Hippocampal formation (tissue), 2 donors: ENCODE measurements at places on chromosomes 6 and 20.

DNA sequence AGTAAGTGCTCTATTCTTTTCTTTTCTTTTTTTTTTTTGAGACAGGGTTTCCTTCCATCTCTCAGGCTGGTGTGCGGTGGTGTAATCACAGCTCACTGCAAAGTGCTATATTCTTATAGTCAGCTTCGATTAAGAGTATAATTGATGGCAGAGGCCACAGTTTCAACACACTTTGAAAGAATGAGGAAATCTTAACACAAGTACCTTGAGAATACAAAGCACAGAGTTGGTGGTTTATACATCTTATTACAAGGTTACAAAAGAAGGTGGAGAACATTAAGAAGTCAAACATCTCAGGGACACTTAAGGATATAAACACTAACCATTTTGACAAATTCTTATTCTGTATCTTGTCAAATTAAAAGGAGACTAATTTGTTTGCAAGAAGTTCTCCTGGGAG lies 180.5 kb downstream of the SOD2 start:
- DNase-seq, result no peak

DNA sequence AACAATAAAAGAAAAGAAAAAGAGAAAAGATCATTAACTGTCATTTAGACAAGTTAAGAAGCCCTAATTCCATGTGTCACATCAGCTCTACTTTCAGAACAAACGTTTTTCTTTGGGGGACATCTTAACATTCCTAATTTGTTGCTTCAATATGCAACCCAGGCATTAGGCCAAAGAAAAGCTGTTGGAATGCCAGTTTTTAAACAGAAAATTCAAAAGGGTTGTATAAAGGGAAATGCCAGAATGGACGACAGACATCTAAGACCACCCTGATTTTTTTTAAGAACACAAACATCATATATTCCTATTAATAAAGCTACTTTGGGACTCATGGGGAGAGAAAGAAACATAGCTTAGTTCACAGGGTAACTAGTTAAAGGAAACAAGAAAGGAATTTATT lies 315.0 kb downstream of the GMDS start:
- no peak for DNase-seq

DNA sequence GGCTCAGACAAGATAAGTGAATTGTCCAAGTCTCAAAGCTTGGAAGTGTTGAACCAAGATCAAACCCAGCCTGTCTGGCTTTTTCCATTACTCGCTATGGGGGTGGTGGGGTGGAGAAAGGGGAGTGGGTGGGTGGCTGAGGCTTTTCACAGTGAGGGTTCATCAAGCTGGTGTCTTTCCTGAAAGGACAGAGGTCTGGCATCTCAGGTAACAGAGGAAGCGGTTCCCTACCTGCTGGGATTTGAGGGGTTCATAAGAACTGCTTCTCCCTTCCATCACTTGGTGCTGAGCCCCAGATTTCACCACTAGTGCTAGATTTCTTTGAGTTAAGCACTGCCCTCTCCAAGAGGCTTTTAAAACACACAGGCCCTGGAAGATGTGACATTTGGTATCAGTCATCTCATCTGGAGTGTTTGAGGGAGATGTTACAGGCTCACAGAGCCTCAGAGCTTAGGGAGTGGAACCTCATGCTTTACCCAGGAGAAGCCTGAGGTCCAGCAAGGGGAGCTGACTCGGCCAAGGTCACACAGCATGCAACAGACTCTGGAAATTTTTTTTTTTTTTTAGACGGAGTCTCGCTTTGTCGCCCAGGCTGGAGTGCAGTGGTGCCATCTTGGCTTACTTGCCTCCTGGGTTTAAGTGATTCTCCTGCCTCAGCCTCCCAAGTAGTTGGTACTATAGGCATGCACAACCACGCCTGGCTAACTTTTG lies 6.0 kb upstream of the VEGFA start:
- no peak for DNase-seq

DNA sequence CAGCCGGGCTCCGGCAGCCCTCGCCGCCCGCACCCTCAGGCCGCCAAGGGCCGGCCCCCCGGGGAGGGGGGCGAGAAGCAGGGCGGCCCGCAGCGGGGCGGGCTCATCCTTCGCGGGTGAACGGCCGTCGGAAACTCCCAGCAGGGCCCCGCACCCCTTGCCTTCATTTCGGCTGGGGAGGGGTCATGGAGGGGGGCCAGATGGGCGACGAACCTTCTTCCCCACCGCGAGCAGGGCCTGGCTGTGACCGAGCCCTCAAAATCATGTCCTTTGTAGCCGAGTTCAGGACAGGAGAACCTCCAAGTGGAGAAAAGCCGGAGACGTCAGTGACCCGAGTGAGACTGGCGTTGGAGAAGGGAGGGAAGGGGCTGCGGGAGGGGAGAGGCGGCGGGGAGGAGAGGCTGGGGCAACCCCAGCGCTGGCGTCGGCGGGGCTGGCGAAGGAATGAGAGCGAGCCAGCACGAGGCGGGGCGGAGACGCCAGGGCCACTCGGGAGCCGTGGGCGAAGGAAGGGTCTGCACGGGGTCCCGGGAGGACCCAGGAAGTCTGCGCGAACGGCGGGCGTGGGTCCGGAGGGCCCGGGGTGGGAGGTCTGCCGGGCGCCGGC lies 571 bp upstream of the FOXC1 start:
- DNase-seq, result no peak

DNA sequence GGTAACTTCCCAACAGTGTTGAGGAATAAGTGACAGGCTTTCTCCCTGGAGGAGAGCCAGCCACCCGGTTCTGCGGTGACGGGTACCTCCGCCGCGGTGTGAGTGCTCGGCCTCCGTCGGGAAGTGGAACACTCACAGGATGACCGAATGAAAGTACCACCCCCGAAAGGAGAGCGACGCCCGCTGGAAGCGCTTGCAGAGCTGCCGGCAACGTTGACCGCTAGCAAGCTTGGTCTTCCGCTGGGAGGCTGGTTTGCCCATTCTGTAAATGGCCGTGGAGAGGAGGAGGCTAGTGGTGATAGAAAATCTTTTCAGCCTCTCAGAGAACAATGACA lies 614 bp upstream of the TMEM242 start:
- DNase-seq, result no peak

GRCh38 chr6:108627692-108628550 lies 67.2 kb downstream of the FOXO3 start:
- DNase-seq, result no peak

DNA sequence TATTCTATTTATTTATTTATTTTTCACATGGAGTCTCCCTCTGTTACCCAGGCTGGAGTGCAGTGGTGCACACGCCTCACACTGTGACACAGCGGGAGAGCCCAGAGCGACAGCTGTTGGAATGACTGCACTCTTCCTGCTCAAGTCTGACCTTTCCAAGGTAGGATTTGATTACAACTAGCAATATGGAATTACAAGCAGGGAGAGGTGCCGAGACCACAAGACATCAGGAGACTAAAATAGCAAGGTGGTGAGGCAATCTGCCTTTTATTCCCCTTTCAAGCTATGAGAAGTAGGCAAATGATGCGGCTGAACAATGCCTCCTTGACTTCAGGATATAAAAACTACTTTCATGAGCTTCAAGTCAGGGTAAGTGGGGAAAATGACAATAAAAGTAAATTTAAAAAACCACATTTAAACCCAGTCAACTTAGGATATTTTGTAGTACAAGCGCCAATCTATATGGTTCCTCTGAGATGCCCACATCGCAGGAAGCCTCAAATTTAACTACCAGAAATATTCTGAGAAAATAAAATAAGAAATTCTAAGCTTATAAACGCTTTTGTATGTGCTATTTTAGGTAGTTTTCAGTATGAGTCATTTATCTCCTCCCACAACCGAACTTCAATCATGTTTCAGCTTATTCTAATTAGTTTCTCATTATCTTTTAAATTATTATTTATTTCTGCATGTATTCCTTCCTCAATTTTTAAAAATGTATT lies 146.9 kb upstream of the SGK1 start:
- DNase-seq, result no peak

- DNase-seq, result no peak
Measured at GRCh38 chr6:34585512-34586061, 29.5 kb upstream of the SPDEF start.

- DNase-seq, result no peak
Measured at GRCh38 chr20:38997622-38998021, 35.5 kb downstream of the DHX35 start.

GRCh38 chr6:34190504-34191122 lies 44.7 kb upstream of the GRM4 start:
- no peak for DNase-seq

- no peak for DNase-seq
Measured at GRCh38 chr20:37315452-37316110, 26.1 kb downstream of the MANBAL start.

DNA sequence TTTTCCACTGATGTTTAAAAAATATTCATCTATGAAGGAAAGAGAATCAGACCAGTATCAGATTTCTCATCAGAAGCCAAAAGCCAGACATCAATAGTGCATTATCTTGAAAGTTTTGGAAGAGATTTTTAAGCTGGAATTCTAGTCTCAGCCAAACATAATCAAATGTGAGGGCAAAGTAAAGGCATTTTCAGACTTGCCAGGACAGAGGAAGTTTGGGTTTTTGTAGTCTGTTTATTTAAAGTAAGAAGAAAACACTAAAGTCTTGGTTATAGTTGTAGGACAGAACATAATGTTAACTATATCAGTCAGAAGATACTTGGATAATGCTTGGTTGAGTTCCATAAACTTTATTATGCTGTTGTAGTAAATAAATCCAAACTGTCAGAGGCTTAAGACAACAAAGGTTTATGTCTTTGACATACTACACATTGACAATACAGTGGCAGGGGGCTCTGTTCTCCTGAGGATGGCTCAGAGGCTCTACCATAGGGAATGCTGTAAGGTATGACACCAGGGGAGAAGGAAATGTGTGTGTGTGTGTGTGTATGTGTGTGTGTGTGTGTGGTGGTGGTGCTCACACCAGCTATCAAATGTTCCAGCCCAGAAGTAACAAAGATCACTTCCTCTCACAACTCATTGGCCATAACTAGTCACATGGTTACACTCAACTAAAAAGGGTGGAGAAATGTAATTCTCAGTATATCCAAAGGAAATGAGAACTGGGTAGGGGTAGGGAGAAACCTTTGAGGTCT lies 26.7 kb upstream of the YWHAB start:
- DNase-seq, result no peak

DNA sequence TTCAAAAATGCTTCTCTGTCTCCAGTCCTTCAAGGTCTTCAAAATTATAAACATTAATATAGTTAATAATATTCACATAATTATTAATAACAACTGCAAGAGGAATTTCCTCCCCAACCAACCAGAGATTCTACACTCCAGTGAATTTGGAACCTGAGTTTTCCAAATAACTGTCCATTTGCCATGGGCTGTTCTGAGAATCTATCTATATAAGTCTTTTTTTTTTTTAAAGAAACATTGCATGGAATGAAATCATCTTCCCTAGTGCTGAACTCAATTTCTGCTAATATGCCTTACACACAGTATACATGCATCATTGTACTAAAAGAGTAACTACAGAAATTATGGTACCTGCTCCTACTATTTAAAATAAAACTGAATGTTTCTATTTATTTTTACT lies 113.9 kb downstream of the SLC22A3 start:
- no peak for DNase-seq

DNA sequence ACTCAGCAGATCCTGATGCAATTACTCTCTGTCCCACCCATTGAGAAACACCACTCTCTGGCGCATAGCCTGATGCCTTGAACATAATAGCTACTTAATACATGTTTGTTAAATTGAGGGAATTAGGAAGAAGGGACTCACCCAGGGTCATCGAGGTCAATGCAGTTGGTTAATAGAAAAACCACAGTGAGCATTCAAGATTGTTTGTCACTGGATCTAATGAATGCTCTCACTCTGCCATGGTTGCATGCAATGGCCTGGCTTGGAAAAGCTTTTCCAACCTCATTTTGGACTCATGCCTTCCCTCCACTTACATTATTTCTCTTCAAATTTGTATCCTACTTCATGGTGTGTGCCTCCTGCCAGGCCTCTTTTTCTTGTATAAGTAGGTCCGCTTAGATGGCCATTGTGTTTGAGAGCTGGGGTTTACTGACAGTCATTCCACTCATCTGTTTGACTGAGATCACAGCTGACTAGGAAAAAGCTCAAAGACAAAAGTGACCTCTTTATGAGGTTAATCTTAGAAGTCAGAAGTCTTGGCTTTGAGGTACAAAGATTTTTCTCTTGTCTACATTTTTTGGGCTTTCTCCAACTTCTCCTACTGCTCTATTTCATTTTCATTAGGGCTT lies 154.8 kb upstream of the RAB32 start:
- no peak for DNase-seq

GRCh38 chr20:31652917-31653396 lies 15.2 kb downstream of the COX4I2 start:
- DNase-seq, result no peak

DNA sequence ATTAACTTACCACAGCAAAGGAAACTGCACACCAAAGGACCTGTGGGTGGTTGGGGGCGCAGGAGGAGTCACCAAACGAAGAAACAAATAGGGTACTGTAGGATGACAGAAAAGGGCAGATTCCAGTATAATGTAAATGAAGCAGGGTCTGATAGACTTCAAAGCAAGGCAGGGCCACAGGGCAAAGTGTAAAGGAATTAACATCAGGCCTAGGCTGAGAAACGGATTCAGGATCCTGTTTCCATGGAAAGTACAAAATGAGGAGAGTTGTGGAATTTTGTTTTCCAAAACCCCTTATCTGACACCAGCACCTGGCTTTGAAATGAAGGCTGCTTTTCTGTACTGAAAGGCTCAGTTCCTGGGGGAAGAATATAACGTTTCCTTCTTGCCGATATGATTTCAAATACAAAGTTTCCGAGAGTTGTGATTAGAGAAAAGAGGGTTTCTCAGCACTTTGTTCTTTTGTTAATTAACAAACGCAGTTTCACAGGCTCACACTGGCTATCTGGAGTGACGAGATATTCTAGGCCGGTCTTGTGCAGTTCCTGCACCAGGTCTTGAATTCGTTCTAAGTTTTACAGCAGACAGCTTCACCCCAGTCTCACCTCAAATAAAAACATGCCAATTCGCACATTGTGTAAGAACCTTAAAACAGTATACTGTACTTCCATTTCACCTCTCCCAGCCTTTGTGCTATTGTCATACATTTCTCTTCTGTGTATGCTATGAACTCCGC lies 5.8 kb downstream of the DEFB123 start:
- DNase-seq, result no peak

DNA sequence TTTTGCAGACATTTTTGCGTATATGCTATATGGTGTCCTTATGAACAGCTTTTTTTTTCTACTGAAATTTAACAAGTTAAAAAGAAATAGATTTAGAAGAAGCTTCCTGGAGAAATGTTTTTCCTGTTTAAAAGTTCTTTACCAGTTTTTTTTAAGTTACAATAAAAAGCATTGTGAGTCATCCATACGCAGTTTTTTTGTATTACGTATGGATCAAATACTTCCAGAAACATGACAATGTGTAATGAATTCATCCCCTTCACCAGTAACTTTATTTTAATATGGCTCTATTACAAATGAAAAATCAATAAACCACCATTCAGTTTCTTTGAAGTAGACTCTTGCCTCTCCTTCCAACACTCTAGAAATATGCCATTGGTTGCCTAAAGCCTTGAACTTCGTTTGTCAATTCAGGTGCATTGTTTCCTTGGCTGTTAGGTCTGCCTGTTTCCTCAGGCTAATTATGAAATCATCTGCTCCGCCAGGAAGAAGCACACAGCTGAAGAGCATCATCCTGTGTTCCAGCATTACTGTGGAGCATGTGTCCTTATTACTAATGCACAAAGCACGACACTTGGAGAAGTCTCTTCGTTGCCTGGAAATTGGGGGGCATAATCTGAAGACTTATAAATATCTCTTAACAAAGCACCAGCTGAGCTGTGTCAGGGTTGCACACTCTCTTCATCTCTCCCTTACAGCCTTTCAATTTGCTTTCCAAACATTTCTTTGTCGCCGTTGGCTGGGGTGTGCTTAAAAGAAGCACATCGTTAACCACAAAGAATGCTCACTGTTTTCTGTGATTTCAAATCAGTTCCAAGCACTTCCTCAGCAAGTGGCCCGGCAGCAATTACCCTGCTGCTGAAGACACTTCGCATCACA lies 9.6 kb downstream of the MOXD1 start:
- no peak for DNase-seq
